ENCODE measurements at places on chromosomes 4 and X. TPM values are rescaled to one million over a fixed set of nuclear protein-coding genes. Genes with fewer than 3 reads are reported as not detected.

Gene RTL3
- total RNA-seq = 0.32 TPM

Gene FANCB
- 17.3 TPM for total RNA-seq

Gene XG
- total RNA-seq = 4.7 TPM

Gene SPANXD
- 0.43 TPM for total RNA-seq

Gene GRPR
- 0.32 TPM for total RNA-seq

Gene AFM
- total RNA-seq = not detected

GRCh38 chr4:27016551-27016950 lies 155.9 kb downstream of the STIM2 start:
- no peak for DNase-seq

DNA sequence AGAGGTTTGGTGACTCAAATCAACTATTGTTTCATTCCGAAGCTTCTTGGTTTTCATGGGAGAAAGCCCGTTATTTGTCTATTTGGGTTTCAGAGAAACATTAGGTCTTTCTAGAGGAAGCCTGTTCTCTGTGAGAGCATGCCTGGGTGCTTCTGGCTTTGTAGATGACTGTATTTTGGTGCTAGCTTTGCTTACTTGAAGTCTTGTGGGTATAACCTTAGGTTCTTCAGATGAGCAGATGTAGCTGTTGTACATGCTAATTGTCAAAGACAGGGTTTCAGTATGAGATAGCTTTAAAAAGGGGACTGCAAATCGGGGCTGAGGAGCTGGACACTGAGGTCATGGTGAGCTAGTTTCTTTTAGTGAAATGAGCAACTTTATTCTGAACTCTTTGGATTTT lies 7.9 kb upstream of the STOX2 start:
- no peak for DNase-seq

- peak; percentile 55 for DNase-seq
These were observed 40.2 kb upstream of the EPGN start for GRCh38 chr4:74267998-74268606.

GRCh38 chrX:139801397-139801813 lies 93.4 kb upstream of the MCF2 start:
- no peak for DNase-seq

GRCh38 chr4:13344216-13344615 lies 139.9 kb downstream of the RAB28 start:
- DNase-seq = no peak

- no peak for DNase-seq
These were observed 12.9 kb downstream of the PPP2R3B start for GRCh38 chrX:373641-374471.

GRCh38 chr4:128565565-128566186 lies 243.8 kb upstream of the JADE1 start:
- peak; percentile 58 for DNase-seq

GRCh38 chr4:3026540-3026939 lies 47.8 kb downstream of the HTT-AS start:
- no peak for DNase-seq

- no peak for DNase-seq
These were observed 638 bp upstream of the CCKAR start for GRCh38 chr4:26490960-26491284.

DNA sequence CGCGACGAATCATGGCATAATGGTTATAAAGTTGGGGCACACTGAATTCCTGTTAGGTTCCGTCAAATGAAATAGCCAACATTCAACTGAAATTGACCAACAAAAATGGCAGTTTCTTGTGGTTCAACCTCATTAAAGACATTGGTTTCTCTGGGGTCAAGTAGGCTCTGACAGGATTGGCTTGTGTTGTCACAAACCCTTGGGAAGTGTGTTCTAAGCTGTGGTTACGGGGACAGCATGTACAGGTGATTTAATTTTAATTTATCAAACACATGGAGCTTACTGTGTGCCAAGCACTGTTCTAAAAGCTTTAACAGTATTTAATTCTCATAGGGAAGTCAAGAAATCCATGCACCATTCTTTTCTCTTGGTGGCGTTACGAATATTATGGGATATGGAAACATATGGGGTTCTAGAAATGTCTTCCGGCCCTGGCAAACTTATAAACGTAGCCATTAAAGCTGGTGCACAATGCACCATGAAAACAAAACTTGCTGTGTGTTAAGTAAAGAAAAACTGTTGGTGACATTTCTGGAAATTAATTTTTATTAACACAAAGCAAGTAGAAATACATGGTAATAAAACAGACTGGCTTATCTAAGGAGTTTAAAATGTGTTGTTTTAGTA lies 891 bp downstream of the XK start:
- no peak for DNase-seq

DNA sequence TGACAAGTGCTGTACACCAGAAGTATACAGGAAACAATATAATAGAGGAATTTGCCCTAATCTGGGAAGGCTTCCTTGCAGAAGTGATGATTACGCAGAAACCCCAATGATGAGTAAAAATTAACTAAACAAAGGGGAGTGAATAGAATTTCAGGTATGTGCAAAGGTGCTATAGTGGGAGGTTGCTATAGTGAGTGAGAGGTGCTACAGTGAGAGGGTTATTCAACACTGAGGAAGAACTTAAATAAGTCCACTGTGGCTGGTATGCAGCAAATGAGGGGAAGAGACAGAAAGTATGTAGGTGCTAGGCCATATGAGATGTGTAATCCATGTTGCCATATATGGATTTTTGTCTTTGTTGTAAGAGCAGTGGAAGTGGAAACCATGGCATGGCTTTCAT lies 69.5 kb downstream of the TRIM2 start:
- no peak for DNase-seq

DNA sequence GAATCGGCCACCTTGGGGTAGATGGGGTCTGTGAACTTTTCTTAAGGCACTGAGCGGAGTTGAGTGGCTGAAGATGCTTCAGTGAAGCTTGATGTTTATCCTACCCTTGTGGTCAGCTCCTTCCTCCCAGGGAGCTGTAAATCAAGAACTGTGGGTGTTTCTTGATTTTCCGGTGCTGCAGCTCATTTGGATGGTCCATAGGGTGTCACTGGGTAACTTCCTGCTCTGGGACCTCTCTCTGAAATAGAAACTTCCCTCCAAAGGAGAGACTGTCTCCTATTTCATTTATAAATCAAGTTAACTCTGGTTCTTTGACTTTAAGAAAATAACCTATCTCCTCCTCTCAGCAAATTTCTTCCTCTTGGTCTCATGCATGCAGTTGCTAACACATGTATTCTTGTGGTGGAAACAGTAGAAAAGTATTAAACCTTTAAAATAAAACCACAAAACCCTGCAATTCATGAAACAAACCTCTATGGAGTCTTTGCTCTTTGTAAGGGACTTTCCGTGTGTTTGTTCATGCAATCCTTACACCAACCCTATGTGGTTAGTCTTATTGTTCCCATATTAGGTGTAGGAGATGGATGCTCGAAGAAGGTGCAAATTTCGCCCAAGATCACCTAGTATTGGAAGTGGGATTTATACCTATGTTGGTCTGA lies 110.3 kb downstream of the SHROOM3 start:
- no peak for DNase-seq

GRCh38 chr4:186906722-186907121 lies 183.1 kb upstream of the FAT1 start:
- DNase-seq = no peak

DNA sequence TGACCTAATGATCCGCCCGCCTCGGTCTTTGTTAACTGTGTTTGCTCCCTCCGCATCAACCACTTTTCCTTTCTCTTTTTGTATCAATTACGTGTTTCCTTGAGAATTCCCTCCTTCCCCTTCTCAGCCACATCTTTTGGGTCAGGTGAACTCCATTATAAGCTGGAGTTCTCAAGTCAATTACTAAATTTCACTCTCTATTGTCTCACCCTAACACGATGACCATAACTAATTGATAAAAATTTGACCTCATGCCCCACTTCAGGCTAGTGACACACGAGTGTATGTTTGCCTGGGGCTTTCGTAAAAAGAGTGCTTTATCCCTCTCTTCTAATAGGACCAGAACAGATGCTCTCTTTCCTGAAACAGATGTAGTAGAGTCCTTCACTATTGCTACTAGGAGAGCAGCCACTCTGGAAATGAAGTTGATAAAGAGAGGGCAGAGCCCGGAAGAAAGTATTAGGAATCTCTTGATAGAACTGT lies 403.6 kb upstream of the ANXA10 start:
- no peak for DNase-seq

- DNase-seq = no peak
These were observed 50.9 kb downstream of the IDS start for GRCh38 chrX:149453906-149454822.

DNA sequence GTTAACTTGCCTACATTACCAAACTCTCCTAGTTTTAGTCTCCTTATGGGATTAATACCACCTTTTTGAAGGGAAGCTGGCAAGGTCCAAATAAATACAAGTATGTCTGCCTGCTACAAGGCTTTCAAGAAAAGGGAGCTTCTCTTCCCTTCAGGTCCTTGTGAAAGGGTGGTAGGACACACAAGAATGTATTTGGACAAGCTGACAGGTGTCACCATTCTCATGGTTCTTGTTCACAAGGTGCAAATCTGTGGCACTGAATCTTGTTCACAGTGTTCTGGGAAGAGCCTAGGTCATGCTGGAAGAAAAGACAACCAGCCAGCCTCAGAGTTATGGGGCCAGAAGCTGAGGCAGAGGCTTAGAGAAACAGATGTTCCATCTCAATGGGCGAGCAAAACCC lies 41.9 kb downstream of the GPC3 start:
- DNase-seq = no peak

GRCh38 chrX:55342533-55343501 lies 78.1 kb upstream of the PAGE3 start:
- peak; percentile 7 for DNase-seq

DNA sequence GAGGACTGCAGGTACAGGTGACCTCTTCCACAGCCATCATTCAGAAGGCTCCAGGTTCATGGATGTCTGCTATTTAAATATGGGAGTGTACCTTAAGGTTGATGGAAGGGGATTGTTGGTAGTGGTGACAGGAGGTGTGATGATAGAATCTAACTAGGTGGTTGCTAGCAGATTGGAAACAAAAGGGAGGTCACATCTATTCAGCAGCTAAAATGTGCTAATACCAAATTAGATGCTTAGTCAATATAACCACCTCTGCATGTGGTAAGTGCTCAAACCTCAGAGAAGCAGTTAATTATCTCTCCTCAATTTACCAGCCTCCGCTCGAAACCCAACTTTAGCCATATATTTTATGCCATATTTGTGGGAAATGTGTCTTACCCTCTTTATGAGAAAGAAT lies 98.7 kb upstream of the CCSER1 start:
- DNase-seq = no peak

DNA sequence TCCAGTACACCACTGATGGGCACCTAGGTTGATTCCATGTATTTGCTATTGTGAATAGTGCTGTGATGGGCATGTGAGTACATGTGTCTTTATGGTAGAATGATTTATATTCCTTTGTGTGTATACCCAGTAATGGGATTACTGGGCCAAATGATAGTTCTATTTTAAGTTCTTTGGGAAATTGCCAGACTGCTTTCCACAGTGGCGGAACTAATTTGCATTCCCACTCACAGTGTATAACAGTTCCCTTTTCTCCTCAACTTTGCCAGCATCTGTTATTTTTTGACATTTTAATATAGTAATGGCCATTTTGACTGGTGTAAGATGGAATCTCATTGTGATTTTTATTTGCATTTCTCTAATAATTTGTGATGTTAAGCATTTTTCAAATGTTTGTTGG lies 25.9 kb downstream of the CC2D2A start:
- DNase-seq = no peak

DNA sequence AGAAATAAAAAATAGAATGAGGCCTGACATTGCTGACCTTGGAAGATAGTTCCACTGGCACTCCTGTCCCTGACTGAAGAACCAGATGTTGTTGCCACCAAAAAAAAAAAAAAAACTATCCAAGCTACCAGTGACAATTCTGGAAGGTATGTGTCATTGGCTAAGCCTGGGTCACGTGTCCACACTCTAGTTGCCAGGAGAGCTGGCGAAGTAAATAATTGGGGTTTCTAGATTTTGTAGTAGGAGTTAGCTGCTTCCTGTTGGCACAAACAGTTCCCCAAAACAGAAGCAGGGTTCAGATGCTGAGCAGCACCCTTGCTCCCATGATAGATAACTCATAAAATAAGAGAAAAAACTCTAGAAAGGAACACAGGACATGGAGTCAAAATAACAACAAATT lies 20.5 kb downstream of the MND1 start:
- no peak for DNase-seq

DNA sequence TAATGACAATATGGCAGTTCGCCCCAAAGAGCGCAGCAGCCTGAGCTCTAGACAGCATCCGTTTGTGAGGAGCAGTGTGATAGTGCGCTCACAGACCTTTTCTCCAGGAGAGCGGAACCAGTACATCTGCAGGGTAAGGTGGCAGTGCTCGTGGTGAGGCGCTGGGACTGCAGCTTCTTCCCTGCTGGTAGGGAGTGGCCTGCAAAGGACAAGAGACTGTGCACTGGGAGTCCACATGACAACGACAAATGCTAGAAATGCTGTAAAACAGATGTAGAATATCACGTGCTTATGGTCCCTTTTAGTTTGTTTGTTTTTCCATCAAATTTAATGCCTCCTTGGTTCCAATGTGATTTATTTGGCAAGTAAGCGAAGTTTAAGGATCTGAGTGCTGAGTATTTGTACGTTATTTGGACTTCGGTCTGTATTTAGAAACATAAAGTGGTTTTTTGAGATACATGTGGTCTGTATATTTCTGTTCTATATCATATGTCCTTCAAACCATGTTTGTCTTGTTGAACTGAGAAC lies 35.8 kb downstream of the CLDN22 start:
- peak; percentile 10 for DNase-seq

- no peak for DNase-seq
These were observed 330.6 kb downstream of the GALNTL6 start for GRCh38 chr4:172143605-172144314.

DNA sequence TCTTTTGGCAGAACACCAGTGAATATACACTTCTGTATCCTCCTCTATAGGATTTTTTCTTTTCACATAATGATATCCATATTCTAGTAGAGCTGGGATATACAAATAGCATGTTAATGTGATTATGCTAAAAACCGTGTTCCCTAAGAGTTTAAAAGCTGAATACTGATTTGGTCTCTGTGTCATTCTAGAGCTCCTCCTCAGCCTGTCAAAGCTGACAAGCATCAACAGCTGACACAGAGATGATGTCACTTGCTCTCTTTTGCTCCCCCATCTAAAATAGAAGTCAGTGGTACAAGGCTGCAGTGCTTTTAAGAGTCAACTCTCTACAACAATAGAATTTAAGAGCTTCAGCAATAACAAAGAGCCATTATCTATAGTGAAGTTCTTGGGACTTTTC lies 17.1 kb upstream of the HERC3 start:
- no peak for DNase-seq
